Epithelial cell of esophagus (primary cell): ENCODE measurements at places on chromosomes 11 and 22.

DNA sequence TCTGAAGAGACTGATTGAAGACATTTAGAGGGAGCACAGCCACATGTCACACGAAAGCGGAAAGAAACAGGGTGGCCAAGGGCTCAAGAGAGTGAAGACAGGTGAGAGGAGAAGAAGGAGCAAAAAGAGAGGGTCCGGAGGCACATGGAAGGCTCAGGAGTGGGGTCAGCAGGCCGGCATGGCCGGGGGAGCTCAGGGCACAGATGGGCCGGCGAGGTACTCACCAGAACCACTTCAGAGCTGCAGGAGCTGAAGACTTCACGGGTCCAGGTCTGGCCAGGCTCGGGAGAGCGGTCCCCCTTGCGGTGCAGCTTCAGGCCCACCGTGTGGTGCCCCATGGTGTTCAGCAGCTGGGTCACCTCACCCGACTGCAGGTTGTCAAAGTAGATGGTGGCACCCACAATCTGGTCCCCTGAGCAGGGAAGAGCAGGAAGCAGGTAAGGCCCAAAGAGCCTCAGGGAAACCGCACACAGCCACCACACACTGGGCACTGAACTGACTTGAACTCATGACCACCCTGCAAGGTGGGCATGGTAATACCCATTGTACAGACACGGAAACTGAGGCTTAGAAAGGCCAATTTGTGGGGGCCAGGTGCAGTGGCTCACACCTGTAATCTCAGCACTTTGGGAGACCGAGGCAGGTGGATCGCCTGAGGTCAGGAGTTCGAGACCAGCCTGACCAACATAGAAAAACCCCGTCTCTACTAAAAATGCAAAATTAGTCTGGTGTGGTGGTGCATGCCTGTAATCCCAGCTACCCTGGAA, 11.6 kb downstream of the AHNAK start:
- no peak for DNase-seq

DNA sequence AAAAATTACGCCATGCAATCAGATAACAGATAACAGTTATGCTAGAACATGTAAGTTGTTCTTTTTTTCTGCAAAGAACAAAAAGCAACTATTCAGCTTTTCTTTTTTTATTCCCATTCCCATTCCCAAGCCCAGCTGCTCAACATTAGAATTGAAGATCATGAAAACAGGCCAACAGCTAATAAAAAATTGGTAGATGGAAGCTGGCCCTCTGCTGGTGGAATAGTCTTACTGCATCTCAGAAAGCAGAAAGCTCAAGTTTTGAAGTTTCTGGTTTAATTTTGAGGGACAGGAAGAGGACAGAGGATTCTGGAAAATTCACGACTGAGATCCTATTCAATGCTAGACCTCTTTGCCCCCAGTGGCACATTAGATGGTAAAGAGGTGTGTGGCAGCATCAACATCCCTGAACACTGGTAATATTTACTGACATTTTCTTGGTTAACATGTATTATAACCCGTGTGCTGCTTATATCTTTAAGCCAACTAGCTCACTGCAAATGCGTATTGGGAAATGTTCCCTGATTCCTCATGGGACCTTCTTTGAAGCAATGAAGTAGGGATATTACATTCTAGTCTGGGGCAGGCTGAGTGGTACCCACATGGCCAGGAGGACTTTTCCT, 591.2 kb downstream of the OPCML start:
- DNase-seq: peak; percentile 35

GRCh38 chr11:116958246-116958645, 120.8 kb upstream of the APOA1 start:
- peak; percentile 52 for DNase-seq

GRCh38 chr11:110172468-110173065, 79.4 kb downstream of the ZC3H12C start:
- DNase-seq: no peak

DNA sequence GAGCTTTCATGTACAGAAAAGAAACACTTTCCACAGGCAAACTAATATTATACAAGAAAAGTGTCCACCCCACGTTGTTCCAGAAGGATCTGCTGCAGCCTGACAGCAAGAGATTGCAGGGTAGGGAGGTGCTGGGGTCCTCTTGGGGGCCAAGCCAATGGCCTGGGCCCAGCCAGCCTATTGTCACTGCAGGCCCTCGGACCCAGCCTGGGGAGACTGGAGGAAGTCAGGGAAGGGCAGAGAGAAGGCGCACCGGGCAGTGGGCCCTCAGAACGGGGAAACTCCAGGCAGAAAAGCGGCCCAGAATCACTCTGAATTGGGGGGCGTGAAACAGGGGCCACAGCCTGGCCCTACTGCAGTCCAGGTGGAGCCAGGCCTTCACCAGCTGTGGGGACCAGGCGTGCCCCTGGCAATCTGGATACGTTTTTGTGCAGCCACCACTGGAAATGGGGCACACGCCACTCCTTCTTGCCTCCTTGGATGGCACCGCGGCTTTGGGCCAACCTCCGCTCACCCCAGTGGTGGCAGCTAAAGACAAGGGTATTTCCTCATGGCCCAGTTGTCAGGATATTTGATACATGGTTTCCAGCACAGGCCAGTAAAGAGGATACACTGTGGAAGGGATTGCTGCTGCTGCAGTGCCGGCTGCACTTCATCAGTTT, 3.9 kb upstream of the NAP1L4 start:
- no peak for DNase-seq

DNA sequence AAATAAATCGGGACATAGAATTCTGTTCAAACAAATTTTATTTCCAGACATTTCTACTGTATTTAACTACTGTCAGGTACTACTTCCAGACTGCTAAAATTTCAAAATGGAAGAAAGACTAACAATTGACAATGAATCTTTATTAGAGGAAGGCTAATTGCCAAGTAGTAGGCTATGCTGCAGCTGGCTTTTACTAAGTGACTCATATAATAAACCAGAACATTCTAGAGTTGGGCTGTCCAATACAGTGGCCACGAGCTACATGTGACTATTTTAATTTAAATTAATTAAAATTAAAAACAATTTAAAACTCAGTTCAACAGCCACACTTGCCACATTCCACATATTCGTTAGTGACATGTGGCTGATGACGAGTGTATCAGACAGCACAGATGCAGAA, 27.6 kb downstream of the CHKA start:
- no peak for DNase-seq

DNA sequence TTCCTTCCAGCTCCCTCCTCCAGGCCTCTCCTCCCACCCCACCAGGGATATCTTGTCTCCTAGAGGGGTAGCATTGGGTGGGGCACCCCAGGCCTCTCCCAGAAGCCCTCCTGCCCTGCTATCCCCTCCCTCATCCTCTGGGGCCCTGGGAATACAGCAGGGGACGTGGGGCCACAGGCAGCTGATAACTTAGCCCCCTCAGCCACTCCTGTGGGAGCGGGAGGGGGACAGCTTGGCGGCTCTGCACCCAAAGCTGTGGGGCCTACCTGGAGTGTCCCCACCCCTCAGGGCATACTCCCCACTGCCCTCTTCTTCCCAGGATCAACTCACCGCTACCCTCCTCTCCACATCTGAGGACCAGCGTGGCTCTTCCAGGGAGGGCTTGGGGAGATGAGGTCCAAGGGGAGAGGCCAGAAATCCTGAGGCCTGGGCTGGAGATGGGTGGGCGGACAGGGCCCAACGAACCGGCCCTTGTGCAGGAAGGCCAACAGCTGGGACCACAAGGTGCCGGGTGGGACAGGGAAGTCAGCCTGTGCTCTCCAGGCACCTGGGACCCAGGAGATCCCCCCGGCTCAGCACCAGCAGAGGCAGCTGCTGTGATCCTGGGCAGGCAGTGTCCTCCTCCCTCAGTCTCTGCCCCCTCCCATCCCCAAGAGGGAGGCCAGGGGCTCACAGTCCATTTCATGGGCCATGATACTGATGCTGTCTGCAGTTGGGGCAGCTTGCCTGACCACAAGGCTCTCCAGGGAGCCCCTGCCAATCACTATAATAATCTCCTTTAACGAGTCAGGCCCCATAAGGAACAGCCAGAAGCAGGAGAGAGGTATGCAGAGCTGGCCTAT, 23.2 kb downstream of the NEAT1 start:
- DNase-seq: peak; percentile 67

- DNase-seq: no peak
Measured at GRCh38 chr11:93515441-93516025, 27.7 kb downstream of the SMCO4 start.

GRCh38 chr22:32574411-32574810, 99.8 kb downstream of the FBXO7 start:
- DNase-seq: peak; percentile 18
